ENCODE measurements at places on chromosomes 7 and 10.

GRCh38 chr7:128021366-128021765, 9.9 kb downstream of the LRRC4 start:
- DNase-seq, result no peak

DNA sequence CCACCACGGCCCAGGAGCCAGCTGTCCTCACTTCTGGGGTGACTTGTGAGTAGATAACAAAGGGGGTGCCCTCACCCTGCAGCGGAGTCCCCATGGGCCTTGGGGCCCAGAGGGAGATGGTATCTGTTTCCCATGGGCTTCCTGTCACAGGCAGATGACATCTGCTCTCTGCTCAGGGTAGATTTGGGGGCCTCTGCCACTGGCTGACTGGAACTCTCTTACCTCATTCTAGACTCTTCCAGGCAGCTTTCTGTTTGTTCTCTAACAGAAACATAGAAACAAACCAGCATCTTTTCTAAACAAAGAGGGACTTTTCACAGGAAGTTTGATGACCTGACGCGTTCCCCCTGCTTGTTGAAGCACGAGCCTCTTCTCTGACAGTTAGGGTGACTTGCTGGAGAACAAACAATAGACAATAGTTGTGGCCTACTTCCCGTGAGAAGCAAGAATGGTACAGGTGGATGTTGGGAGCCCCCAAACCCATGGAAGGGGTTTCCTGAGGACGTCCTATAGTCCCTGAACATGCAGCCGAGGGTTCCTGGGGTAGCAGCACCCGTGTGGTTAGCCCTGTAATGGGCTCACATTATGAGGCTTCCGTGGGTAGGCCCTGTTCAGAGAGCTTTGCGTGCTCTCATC, 61.6 kb downstream of the GRK5 start:
- no peak for DNase-seq

DNA sequence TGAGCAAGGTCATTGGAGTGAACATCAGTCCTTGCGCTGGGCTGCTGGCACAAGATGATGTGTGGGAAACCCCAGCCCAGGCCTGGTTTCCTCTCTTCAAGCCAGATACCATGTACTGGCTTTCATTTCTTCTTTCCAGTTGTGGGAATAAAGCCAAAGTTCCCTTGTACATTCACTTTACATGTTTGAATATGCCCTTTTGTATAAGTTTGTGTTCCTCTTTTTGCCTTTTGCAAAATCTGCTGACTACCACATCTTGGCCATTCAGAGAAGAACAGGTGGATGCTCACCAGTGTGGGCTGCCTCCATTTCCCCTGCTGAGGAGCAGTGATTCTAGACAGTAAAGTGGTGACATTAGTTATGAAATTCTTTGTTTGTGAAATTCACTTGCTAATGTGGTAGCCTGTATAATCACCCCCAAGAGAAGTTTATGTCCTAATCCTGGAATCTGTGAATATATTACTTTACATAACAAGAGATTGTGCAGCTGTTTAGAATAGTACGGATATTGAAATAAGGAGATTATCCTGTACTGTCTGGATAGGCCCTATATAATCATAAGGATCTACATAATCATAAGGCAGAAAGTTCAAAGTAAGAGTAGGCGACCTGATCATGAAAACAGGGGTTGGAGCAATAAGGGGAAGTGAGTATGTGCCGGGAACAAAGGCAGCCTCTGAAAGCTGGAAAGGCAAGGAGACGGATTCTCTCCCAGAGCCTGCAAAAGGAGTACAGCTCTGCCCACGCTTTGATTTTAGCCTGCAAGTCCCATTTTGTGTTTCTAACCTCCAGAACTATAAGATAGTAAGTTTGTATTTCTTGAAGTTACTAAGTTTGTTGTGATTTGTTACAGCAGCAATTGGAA, 18.8 kb upstream of the AOAH start:
- no peak for DNase-seq

DNA sequence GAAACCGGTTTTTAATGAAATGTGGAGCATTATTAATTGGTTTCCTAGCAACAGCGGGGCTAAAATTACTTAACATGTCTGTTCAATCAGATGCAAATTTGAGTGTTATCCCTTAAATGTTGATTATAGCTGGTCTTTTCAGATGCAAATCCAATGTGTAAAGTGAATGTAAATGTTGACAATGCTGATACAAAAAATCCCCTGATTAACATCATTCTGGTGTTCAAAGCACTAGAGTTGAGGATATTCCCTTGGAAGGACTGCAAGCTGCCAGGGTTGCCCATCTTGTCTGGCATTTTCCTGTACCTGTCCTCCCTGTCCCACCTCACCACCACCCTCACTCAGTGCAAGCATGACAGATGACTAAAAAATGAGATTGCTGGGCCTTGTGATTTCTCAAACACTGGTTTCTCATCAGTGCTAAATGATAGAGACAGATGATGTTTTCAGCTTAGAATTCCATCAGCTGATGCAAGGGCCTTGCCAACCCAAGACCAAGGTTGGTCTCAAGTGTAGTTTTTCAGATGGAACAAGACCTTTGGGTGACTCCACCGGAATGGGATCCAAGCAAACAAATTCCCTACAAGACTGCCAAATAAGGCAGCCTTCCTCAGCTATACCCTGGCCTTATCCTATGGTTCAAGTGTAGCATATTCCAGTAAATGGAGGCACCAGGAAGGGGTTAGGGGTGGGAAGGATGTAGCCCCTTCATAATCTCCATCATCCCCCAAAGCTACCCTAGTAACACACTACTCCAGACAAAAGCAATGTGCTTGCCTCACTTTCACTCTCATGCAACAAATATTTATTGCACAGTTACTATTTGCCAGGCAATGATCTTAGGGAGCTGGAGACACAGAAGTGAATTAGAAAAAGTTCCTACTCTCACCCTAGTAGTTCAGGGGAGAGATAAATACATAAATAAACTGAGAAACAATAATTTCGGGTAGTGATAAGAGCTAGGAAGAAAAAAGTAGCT, 54.9 kb downstream of the JAZF1 start:
- no peak for DNase-seq

DNA sequence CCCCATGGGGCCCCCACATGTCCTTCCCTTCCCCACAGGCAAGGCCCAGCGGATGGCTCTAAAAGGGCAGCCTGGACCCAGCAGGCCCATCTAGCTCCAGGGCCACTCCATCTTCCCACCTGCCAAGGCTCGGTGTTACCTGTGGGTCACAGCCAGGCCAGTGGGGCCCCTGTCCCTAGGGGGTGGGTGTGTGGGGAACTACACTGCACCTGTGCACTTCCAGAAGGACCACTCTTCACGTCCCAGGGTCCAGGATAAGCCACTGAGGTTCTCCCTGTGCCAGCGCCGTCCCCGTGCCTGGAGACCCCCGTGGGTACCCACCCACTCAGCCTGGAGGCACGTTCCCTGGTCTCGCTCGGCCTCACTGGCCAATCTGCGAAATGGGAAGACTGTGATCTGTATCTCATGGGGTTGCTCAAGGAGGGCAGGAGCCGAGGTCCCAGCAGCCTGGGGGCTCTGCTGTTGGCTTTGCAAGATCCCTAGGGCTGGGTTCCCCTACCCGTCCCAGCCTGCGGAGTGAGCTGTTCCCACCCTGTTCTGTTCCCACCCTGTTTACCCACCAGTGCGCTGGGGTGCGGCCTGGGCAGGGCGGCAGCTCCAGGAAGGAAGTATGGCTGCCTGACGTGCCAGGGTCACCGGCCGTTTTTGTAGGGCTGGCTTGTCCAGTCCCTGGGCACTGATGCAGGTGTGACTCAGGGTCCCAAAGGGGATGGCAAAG, 4.6 kb downstream of the PWWP2B start:
- no peak for DNase-seq

- DNase-seq, result peak; percentile 59
Observed at GRCh38 chr7:38374507-38374906, 101.1 kb upstream of the TARP start.

DNA sequence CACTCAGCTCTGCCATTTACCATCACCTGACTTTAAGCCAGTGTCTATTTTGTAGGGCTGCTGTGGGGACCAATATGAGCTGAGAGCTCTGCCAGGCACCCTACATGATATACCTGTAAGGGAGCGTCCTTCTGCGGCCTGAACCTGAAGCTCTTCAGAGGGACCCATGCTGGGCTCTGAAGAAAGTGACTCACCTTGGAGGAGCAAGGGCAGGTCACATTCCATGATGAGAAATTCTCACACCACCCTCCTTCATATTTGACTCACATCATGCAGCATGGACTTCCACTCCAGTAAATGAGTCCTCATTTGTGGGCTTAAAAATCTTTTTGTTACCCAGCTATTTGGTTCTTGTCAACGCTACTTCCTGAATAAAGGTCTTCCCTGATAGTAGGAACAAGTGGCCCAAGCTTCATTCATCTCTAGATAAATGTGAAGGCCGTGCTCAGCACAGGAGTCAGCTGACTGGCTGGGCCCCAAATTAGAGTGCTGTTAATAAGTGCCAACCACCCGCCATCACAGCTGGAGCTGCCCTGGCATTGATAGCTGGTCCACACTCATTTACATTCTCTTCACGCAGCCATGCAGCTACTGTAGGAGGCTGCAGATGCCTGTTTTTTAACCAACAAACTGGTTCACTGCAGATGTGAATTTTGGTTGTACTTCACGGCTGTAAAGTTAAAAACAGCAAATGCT, 78.4 kb downstream of the RNF216 start:
- DNase-seq, result no peak

DNA sequence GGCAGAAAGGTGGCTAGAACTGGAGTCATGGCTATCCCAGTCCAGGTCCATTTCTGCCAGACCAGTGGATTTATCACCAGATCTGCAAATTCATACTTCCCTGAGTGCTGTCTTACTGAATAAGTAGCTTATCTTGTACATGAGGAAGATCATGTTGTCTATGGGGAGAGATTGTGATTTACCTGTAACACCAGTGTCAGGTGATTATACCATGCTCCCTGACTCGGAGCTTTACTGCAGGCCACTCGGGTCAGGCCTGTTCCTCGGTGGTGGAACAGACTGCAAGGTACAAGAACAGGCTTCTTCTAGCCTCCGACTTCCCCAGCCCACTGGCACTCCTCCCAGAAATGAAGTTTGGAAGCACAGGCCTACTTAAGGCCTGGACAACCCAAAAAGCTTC, 42.6 kb upstream of the DLG5 start:
- DNase-seq, result no peak

- DNase-seq, result no peak
Observed at GRCh38 chr10:62050893-62051433, 149.5 kb downstream of the ARID5B start.

DNA sequence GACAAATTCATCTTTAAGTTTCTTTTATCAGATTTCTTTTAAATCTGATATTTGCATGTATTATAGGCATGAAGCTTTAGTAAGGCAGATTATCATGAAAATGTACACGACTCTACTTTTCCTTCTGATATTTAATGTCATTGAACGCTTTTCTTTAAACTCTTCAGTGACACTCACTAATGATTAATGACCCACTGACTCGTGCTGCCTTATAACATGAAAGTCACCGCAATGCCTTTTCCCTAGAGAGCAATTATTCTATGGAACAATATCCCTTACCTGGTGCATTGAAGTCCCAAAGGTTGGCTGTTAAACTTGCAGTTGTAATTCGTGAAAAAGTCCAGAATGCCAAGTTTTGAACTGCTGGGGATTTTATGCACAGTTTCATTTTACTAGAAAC, 33.4 kb upstream of the HGF start:
- no peak for DNase-seq

DNA sequence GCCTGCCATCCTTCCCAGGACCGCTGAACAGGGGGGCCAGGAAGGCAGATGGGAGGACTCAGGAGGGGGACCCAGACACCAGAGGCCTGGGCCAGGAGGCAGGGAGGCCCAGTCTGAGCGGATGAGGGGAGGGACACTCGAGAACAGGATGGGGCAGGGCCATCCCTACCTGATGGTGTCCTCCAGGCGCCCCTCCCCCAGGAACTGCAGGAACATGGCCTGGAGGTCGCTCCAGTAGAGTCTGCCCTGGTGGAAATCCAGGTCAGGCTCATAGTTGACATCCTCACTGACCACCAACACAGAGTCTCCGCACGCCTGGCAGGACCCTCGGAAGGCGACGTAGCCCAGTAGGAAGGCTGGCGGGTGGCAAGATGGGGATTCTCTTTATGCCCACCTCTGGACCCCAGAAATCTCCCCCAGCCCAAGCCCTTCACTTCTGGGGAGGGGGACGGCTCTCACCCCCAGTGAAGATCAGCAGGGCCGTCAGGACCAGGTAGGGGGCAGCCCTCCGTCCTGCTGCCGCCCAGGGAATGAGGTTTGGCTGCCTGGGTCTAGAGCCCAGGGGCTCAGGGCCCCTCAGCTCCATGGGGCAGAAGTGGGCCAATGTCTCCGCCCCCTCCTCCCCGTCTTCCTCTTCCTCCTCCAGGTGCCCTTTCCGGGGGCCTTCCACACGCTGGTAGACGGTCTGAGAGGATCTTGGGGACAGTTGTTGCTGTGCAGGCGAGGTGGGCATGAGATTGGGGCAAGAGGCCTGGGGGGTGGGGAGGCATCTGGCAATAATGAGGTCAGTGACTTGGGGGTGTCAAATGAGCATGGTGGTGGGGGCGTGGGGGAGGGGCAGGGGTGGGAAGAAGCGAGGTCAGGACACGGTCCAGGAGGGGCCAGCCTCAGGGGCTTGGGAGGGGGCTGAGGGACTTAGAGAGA, 573 bp downstream of the TFR2 start:
- DNase-seq, result peak; percentile 47

- no peak for DNase-seq
Observed at GRCh38 chr7:114590298-114590697, 175.7 kb downstream of the FOXP2 start.

- no peak for DNase-seq
Observed at GRCh38 chr10:77498210-77498609, 139.4 kb downstream of the KCNMA1 start.

DNA sequence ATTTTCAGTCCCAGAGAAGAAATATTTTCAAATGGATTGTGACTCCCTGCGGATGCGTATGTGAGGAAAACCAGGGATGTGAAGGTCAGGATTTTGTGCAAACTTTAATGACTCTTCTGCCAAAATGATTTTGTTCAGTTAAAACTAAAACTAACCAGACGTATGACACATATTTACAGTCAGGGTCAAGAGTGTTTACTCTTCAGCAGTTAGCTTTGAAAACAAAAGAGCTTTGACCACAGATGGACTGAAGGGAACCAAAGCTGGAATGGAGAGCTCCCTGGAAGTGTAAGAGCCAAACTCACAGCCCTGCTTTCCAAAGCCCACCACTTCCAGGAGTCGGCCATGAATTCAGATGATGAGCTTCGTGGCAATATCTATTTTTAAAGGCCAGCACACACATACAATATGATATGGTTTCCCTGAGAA, 15.5 kb downstream of the SVIL start:
- no peak for DNase-seq

GRCh38 chr7:139708541-139708940, 69.3 kb downstream of the HIPK2 start:
- DNase-seq, result no peak
